CD14-positive monocyte (primary cell): ENCODE measurements at places on chromosomes 1 and 21.

- no peak for DNase-seq
Measured at GRCh38 chr1:5944154-5944842, 47.9 kb downstream of the NPHP4 start.

GRCh38 chr1:40244138-40244744 is 3.5 kb upstream of the TMCO2 start:
- DNase-seq = no peak

- DNase-seq = no peak
Measured at GRCh38 chr1:27589841-27590426, 14.0 kb downstream of the AHDC1 start.

DNA sequence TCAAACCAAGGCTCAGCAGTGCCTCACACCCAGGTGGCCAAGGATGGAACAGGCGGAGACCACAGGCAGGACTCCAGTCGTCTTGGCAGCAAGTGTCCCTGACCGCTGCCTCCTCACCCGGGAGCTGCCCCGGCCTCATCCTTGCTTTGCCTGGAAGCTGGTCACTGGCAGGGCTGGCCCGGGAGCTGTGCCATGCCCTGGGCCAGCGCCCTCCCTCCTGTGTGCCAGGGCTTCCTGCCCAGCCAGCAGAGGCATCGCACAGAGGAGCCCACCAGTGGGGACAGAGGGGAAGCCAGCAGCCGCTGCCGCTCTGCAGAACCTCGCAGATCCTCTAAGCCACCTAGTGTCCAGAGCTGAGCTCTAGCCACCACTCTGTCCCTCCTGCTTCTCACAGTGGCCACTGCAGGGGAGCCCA is 7.8 kb downstream of the CASZ1 start:
- DNase-seq = no peak
